Stimulated activated naive B cell treated with anti-CD40 and anti-IgM and Interleukin-4, amounts not matched to agents 10 μg/mL and 1 μg/mL and 100 μg/mL, for 72 hours (primary cell): ENCODE measurements at places on chromosomes 2 and 18.

DNA sequence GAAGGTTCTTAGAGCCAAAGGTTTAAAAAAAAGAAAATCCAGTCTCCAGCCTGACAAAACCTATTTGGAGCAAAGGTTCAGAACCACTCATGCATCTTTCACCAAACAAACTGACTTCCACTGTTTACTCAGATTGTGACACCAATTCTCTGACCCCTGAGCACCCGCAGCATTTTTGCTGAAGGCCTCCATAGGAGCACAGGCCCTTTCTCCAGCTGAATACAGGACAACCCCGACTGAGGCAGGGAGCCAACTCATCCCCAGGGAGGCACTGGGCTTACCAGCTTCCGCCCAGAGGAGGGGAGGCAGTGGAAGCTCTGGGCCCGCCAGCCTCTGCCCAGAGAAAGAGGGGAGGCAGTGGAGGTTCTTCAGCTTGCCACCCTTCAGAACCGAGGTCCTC is 51.0 kb upstream of the CNGA3 start:
- no peaks in the 10 kb centered on the region for H3K36me3 ChIP-seq
- H3K4me3 ChIP-seq = no peak overlapping the region
- no peak for DNase-seq
- H3K27me3 ChIP-seq = peaks cover 42% of the 10 kb centered on the region
- no peak overlapping the region for H3K27ac ChIP-seq
- no peaks in the 10 kb centered on the region for H3K4me1 ChIP-seq

- DNase-seq = no peak
- H3K4me1 ChIP-seq = peaks cover 4% of the 10 kb centered on the region
- no peak overlapping the region for H3K27ac ChIP-seq
- peaks cover 2% of the 10 kb centered on the region for H3K36me3 ChIP-seq
Measured at GRCh38 chr2:127185093-127185492, 35.0 kb downstream of the CYP27C1 start.

DNA sequence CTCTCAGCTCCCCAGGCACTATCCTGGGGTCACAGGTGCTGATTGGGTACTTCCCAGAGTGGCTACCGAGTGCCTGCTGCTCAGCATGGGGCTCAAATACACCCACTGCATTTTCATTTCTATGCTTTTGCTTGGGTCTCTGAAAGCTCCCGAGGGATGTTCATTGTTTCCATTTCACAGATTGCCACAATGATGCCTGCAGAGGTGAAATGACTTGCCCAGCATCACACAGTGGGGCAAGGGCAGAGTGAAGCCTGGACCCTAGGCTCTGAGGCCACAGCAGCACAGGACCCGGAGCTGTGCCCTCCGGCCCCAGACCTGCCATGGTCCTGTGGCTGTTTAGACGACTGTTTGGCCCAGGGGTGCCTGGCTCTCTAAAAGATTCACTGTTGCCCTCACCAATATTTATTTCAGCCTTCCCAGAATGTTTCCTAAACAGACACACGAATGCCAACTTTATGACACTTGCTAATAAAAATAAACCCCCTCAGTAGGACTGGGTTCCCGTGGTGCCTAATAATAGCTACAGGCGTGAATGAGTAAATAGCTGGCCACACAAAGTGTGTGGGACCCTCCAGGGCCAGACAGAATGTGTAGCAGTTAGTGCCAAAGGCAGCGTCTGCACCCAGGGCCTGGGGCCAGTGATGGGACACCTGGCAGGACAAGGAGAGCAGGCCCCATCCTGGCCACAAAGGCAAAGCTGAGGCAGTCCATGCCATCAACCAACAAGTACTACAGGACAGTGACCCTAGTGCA is 11.5 kb upstream of the ST8SIA5 start:
- no peak for DNase-seq
- H3K36me3 ChIP-seq = no peaks in the 10 kb centered on the region
- H3K27me3 ChIP-seq = peaks cover 13% of the 10 kb centered on the region
- no peak overlapping the region for H3K4me3 ChIP-seq
- peaks cover 10% of the 10 kb centered on the region for H3K4me1 ChIP-seq

GRCh38 chr2:133247631-133248030 is 320.6 kb downstream of the NCKAP5 start:
- DNase-seq = peak; percentile 13
- H3K36me3 ChIP-seq = peaks cover 3% of the 10 kb centered on the region
- H3K4me1 ChIP-seq = peaks cover 8% of the 10 kb centered on the region
- H3K27me3 ChIP-seq = no peaks in the 10 kb centered on the region
- H3K27ac ChIP-seq = no peak overlapping the region

DNA sequence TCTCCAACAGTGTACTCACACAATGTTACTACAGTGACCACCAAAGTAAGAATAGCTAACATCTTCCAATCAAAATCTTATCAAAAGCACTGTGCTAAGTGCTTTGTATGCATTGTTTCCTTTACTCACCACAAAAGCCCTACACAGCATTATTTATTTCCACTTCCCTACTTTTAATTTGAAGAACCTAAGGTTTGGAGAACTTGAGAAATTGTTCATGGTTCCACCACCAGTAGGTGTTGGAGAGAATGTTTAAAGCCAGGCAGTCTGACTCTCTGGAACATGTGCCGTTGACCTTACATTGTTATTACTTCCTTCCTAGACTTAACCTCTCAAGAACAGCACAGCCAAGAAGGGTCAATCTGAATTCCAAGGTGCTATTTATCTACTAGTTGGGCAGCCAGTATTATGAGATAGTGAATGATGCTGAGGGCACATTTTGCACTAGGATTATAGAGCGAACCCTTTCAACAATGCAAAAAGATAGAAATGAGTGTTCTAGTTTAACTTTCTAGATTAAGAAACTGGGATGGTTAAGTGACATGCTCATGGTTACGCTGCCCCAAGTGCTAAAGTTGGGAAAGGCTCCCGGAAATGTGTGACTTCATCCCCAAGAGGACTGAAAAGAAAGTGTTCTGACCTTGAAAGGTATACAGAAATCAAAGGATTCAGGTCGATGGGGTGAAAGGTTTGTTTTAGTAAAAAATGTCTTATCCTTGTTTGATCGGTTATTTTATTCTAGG is 55.2 kb upstream of the FAM136A start:
- H3K4me1 ChIP-seq = no peaks in the 10 kb centered on the region
- peaks cover 2% of the 10 kb centered on the region for H3K36me3 ChIP-seq
- DNase-seq = no peak
- H3K27me3 ChIP-seq = peaks cover 45% of the 10 kb centered on the region

GRCh38 chr2:197191177-197191939 is 119.2 kb downstream of the ANKRD44 start:
- peaks cover 6% of the 10 kb centered on the region for H3K36me3 ChIP-seq
- no peak for DNase-seq
- no peak overlapping the region for H3K4me3 ChIP-seq
- H3K27ac ChIP-seq = peak overlapping the region; percentile 66
- no peaks in the 10 kb centered on the region for H3K27me3 ChIP-seq

- H3K4me1 ChIP-seq = peaks cover 15% of the 10 kb centered on the region
- no peaks in the 10 kb centered on the region for H3K36me3 ChIP-seq
- H3K27me3 ChIP-seq = peaks cover 11% of the 10 kb centered on the region
- no peak for DNase-seq
- no peak overlapping the region for H3K27ac ChIP-seq
- H3K4me3 ChIP-seq = no peak overlapping the region
Measured at GRCh38 chr18:78621141-78621755, 358.4 kb upstream of the SALL3 start.

GRCh38 chr18:55999641-56000040 is 411.6 kb upstream of the TCF4 start:
- H3K4me1 ChIP-seq = peaks cover 23% of the 10 kb centered on the region
- H3K27me3 ChIP-seq = no peaks in the 10 kb centered on the region
- no peak for DNase-seq
- H3K36me3 ChIP-seq = no peaks in the 10 kb centered on the region

- no peak overlapping the region for H3K27ac ChIP-seq
- H3K4me3 ChIP-seq = no peak overlapping the region
- H3K27me3 ChIP-seq = peaks cover 4% of the 10 kb centered on the region
- H3K36me3 ChIP-seq = no peaks in the 10 kb centered on the region
Measured at GRCh38 chr2:162063281-162063680, 10.7 kb downstream of the DPP4 start.

GRCh38 chr2:202479090-202479489 is 103.0 kb downstream of the BMPR2 start:
- peaks cover 13% of the 10 kb centered on the region for H3K36me3 ChIP-seq
- DNase-seq = no peak
- H3K4me1 ChIP-seq = no peaks in the 10 kb centered on the region
- no peaks in the 10 kb centered on the region for H3K27me3 ChIP-seq

DNA sequence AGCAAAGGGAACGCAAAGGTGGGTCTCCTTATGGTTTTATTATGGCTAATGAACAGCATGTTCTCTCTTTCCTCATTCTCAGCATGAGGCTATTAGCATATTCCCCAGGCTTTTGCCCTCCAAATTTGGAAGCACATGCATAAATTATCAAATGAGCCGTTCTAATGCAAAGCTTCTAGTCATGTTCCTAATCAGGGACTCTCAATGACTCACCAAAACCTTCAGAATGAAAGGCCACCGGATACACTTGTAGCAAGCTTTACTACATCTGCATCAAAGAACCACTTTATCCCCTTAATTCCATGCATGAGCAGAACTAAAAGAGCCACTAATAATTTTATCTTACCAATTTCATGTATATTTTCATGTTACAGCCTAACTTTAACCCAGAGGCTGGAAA is 310.5 kb downstream of the LRATD1 start:
- DNase-seq = no peak
- no peak overlapping the region for H3K4me3 ChIP-seq
- H3K4me1 ChIP-seq = no peaks in the 10 kb centered on the region
- H3K36me3 ChIP-seq = no peaks in the 10 kb centered on the region
- no peaks in the 10 kb centered on the region for H3K27me3 ChIP-seq

DNA sequence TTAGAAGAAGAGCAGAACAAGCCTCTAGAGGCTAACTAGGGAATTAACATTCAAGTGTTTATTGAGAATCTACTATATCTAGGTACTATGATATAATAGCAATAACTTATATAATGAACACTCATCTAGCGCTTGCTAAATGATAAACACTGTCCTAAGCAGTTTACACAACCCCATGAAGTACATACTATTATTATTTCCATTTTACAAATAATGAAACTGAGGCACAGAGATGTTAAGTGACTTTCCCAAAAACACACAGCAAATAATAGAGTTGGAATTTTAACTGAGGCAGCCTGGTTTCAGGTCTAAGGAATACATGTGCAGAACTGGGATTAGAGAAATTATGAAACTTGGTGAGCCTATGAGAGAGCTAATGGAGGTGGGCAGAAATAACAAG is 893.4 kb downstream of the CPS1 start:
- DNase-seq = no peak
- H3K27me3 ChIP-seq = no peaks in the 10 kb centered on the region
- no peak overlapping the region for H3K4me3 ChIP-seq
- no peaks in the 10 kb centered on the region for H3K4me1 ChIP-seq
- H3K36me3 ChIP-seq = no peaks in the 10 kb centered on the region
- no peak overlapping the region for H3K27ac ChIP-seq

DNA sequence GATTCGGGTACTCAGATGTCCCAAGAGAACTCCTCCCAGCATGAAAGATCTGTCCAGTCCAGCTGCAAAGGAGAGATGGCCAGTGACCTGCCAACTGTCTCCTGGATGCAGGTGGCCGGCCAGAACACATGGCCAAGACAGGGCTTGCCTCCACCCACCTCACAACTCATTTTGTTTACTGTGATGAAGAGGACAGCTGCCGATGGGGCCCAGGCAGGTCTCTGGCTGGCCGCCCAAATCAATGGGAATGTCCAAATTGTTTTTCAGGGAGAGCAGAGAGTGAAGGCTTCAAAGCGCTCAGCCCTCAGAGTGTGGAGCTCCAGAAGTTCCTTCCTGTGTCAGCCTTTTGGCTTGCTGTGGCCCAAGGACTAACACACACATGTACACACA is 41.9 kb downstream of the FOSL2 start:
- no peak overlapping the region for H3K4me3 ChIP-seq
- no peak for DNase-seq
- peaks cover 5% of the 10 kb centered on the region for H3K27me3 ChIP-seq
- H3K36me3 ChIP-seq = no peaks in the 10 kb centered on the region
- no peak overlapping the region for H3K27ac ChIP-seq

GRCh38 chr2:130337735-130338325 is 4.9 kb upstream of the IMP4 start:
- DNase-seq = no peak
- peaks cover 38% of the 10 kb centered on the region for H3K36me3 ChIP-seq
- peaks cover 25% of the 10 kb centered on the region for H3K4me1 ChIP-seq
- H3K4me3 ChIP-seq = no peak overlapping the region

GRCh38 chr2:8457699-8458502 is 224.0 kb upstream of the ID2 start:
- H3K4me1 ChIP-seq = peaks cover 23% of the 10 kb centered on the region
- peaks cover 75% of the 10 kb centered on the region for H3K27me3 ChIP-seq
- no peak for DNase-seq
- peak overlapping the region; percentile 57 for H3K4me3 ChIP-seq
- no peak overlapping the region for H3K27ac ChIP-seq

DNA sequence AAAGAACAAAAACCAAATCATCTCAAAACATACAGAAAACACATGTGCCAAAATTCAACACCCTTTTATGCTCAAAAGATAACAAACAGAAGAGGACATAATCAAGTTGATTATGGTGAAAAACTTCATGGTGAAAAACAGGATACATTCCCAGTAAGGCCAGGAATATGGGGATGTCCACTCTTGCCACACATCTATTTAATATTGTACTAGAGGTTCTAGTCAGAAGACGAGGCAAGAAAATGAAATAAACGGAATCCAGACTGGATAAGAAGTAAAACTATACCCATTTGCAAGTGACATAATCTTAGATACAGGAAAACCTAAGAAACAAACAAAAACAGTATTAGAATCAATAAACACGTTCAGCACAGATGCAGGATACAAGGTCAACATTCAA is 40.8 kb downstream of the MAP3K2 start:
- DNase-seq = no peak
- peak overlapping the region; percentile 14 for H3K4me3 ChIP-seq
- H3K27ac ChIP-seq = peak overlapping the region; percentile 66
- H3K36me3 ChIP-seq = peaks cover 13% of the 10 kb centered on the region
- H3K27me3 ChIP-seq = no peaks in the 10 kb centered on the region

DNA sequence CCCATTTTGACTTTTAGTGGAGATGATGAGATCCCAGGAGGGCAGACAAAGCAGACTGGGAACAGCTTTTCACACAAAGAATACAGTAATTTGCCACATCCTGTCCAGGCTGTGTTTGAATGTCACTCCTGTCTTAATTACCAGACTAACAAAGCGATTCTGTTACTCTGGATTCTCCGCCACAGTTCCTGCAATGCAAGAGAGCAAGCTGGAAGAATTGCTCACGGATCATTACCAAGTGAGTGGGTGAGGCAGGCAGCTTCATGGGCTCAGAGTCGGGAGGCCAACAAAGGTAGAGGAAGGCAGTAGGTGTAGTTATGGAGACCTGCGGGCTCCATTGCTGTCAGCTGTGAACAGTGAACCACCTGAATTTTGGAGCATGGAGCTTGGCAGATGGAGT is 250.5 kb upstream of the ATP5MC3 start:
- no peaks in the 10 kb centered on the region for H3K4me1 ChIP-seq
- H3K4me3 ChIP-seq = no peak overlapping the region
- no peaks in the 10 kb centered on the region for H3K36me3 ChIP-seq

GRCh38 chr18:24988253-24988840 is 363.6 kb downstream of the ZNF521 start:
- no peak overlapping the region for H3K4me3 ChIP-seq
- no peak overlapping the region for H3K27ac ChIP-seq
- H3K4me1 ChIP-seq = peaks cover 5% of the 10 kb centered on the region
- DNase-seq = no peak
- H3K36me3 ChIP-seq = no peaks in the 10 kb centered on the region

GRCh38 chr2:29207352-29208148 is 92.3 kb downstream of the CLIP4 start:
- H3K4me3 ChIP-seq = no peak overlapping the region
- H3K27me3 ChIP-seq = no peaks in the 10 kb centered on the region
- H3K4me1 ChIP-seq = no peaks in the 10 kb centered on the region
- H3K27ac ChIP-seq = no peak overlapping the region
- H3K36me3 ChIP-seq = no peaks in the 10 kb centered on the region
